Fibroblast of mammary gland (primary cell): ENCODE measurements at places on chromosomes 4 and X.

DNA sequence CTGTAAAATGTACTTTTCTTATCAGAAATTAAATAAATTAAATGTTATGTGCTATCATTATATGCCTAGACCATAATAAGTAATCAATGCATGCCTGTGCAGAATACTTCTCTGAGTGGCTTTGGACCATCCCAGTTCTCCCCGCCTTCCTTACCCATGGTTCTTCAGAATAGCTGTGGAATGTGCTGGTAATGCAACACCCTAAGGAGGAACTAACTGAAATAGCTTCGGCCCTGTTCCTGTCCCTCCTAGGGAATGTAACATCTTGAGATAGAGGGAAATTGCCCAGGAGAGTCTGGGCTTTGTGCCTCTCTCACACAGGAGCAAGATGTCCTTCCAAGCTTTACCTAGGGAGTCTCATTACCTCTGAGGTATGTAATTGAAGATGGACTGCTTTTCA is 693.6 kb upstream of the HS3ST1 start:
- no peak for DNase-seq

DNA sequence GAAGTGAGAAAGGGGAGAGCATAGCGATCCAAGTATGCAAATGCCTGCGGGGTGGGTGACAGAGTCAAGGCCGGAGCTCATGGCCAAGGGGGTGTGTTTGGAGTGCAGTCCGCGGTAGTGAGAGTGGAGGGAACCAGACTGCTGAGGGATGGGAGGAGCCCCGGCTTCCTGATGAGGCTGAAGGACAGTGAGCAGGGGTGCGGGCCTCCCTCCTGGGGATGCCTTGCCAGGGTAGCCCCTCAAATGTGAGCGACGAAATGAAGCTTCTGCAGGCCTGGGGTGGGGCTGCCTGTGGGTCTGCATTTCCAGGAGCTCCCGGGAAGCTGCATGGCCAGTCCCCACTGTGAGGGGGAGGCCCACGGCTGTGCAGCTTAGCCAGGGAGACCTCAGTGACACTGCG is 45.0 kb downstream of the PSAPL1 start:
- DNase-seq, result no peak

DNA sequence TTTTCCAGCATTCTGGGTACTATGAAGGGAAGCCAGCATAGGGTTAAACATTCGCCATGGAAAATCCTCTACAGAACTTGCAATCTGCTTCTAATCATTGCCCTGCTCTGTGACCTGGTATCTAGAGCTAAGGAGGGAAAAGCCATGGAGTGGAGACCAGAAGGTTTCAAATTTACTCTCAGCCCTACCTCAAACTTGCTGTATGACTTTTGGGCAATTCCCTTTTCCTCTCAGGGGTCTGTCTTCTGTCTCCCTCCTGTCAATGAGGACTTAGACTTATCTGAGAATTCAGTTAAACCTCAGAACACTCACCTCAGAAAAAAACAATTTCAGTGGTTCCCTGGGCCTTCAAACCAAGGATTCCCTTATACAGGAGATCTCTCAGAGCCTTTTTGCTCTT is 29.1 kb downstream of the ARHGEF9 start:
- DNase-seq, result no peak

DNA sequence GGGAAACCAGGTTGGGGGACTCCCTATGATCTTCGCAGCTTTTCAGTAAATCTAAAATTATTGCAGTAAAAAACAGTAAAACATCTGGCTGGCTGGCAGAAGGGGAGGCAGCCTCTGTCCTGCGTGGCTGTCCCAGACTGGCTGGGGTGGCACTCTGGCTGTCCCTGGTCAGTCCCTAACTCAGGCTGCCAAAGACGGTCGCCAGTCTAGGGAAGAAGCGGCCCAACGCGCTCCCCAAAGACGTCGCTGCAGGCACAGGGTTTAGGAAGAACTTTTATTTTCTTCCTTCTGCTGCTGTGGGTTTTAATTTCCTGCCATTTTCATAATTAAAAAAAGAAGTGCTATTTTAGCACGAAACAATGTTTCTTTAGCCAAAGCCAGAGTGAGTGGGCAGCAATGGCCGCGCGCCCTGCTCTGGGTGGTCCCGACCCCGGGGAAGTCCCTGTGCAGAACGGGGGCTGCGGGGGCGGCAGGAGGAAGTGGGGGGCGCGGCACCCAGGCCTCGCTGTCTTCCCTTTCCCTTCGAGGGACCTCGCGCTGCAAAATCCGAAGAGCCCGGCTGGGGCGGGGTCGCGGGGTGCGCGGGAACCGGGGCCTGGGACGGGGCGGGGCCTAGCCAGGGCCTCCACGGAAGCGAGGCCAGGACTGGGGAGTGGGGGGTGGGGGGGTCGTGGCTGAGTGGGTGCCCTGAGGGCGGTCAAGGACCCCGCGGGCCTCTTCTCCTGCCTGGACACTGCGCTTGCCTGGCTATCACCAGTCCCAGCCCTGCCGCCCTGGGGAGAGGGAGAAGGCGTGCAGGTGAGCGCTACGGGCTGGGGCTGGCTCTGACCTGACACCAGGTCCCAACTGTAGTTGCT is 6.3 kb upstream of the LETM1 start:
- DNase-seq, result no peak

DNA sequence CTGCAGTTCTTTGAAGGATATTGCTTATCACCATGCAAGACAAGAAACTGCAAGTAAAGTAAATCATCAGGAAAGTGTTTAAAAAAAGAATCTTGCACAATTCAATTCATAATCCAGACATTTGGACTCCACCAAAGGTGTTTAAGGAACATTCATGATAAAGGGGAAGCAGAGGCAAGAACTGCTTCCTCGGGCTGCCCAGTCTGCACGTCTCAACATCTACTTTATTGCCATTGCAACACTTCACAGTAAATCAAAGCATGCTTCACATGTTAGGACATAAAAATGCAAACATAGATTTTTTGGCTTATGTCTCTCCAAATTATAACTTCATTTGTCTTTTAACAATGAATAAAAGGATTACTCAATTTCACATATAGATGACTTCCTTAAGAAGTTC is 42.5 kb downstream of the MID1 start:
- peak; percentile 10 for DNase-seq
